Suppressor macrophage (primary cell): ENCODE measurements at places on chromosomes 4 and X.

GRCh38 chr4:82891707-82892466 is 934 bp upstream of the SEC31A start:
- no peak for DNase-seq

- DNase-seq: no peak
Observed at GRCh38 chr4:39023059-39023458, 9.2 kb downstream of the TMEM156 start.

- no peak for DNase-seq
Observed at GRCh38 chrX:102129473-102129872, 4.0 kb downstream of the TCEAL2 start.

GRCh38 chr4:138595171-138595570 is 353.0 kb upstream of the SLC7A11 start:
- no peak for DNase-seq

GRCh38 chrX:50705042-50705441 is 109.0 kb downstream of the SHROOM4 start:
- no peak for DNase-seq

DNA sequence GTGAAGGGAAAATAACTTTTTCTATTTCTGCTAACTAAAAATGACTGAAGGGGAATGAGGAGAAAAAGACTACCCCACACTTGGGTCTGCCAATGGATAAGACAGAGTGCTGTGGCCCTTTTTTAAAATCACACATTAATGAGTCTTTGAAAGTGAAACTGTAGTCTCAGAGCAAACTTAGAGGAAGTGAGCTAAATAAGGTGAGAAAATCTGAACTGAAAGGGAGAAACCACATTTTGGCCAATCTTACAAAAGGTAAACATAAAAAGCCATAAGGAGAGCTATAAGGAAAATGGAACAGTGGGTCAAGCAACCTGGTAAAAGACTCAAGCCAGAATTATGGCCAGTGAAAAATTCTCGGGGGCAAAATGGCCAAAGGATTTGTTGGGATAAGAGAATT is 755.1 kb upstream of the IGFBP7 start:
- no peak for DNase-seq

DNA sequence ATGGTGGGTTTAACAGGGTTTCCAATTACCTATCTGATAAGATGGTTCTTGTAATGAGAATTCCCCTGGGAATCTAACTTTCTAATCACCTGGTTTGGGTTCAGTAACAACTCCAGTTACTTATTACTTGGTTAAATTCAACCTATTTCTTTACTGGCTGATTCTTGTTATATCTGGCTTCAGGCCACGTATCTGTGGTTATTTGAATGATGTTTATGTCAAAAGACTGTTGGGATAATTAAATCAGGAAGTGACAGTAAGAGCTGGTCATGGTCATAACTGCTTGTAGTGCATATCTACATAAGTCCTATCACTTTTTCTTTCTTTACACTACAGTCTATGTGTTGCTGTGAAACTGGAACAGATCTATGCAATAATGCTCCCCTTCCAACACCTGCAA is 108.1 kb downstream of the MID1 start:
- DNase-seq: no peak

GRCh38 chrX:145563159-145563558 is 254.5 kb upstream of the SLITRK2 start:
- no peak for DNase-seq

- DNase-seq: no peak
Observed at GRCh38 chr4:70359115-70359661, 1.4 kb upstream of the SMR3A start.

GRCh38 chr4:112604589-112604988 is 32.1 kb downstream of the ZGRF1 start:
- peak; percentile 56 for DNase-seq

DNA sequence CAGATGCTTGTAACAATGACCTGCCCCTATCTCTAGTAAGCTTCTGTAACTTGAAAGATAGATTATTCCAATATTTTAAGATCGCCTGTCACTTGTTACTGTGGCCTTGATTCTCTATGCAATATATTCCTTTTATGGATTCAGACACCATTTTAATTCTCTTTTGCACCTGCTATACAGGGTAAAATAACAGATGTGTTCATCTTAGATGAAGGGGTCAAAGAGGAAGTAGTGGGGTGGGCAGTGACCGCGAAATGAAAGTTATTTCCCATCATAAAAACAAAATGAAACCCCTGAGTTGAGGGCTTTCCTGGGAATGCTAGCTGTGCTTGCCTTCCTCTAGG is 175.9 kb downstream of the TSPAN5 start:
- no peak for DNase-seq

- peak; percentile 85 for DNase-seq
Observed at GRCh38 chrX:153708415-153708814, 15.8 kb downstream of the BCAP31 start.

DNA sequence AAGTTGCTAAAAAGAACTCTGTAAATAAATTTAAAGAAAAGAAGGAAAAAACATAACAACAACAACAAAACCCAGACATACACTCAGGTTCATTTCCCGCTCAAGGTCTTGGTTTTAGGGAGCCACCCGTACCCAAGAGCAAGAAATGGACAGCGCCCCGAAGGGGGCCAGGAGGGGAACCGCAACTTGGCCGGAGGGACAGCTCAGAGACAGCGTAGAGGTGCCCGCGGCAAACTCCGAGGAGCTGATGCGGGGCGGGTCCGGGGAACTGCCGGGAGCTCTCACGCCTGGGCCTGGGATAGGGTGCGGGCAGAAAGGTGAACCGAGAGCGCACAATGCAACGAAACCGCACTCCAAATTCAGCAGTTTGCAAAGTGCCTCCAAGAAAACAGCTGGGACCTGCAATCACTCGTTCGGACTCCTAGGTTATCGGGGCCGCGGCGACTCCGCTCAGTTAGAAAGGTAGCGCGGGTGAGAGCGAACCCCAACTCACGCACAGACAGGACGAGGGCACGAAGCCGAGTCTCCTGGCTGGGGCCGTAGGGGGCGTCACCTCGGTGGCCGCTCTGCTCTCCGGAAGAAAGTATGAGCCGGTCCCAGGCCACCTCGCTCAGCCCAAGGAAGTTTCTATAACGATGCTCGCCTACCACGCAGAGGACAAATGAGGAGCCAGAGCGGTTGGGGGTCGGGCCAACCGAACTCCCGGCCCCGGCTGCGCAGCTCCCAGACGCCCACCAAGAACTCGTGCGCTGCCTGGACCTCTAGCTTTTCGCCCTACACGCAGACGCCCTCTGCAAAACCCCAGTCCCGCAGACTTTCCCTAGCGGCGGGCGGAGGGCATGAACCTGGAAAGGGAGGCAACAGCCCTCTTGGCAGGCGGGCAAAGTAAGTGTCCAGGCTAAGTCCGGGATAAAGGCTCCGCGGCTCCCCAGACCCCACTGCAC is 1.4 kb downstream of the NDNF start:
- peak; percentile 61 for DNase-seq

DNA sequence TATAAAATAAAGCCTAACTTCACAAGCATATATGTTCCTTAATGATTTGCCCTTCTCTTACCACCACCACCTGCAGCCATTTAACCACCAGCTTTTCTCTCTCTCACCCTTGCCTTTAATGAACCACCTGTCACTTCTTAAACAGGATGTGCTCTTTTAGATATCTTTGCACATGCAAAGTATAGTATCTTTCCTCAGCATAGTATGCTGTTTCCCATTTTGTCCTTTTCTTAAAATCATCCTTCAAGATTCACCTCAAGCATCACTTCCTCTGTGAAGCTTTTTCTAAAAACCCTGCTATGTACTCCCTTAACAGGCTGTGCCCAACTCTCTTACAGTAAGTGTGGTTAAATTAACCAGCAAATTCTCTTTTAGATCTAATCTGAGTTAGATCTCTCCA is 8.2 kb upstream of the CNOT6L start:
- no peak for DNase-seq

DNA sequence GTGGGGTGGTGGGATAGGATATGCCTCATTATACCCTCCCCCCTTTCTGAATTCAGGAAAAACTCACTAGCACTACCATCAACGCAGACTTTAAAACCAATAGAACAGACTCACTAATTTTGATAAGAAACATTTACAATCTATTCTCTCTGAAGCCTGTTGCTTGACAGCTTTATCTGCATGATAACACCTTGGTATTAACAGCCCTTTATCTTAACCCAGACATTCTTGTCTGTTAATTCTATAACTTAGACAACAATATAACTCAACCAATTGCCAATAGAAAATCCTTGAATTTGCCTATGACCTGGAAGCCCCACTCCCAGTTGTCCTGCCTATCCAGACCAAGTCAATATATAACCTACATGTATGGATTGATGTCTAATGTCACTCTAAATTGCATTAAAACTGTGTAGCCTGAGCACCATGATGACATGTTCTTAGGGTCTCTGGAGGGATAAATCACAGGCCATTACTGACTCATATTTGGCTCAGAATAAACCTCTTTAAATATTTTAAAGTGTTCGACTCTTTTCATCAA is 1.5 kb upstream of the UGT2A3 start:
- no peak for DNase-seq

- DNase-seq: no peak
Observed at GRCh38 chr4:182188622-182189021, 54.6 kb upstream of the TENM3 start.

DNA sequence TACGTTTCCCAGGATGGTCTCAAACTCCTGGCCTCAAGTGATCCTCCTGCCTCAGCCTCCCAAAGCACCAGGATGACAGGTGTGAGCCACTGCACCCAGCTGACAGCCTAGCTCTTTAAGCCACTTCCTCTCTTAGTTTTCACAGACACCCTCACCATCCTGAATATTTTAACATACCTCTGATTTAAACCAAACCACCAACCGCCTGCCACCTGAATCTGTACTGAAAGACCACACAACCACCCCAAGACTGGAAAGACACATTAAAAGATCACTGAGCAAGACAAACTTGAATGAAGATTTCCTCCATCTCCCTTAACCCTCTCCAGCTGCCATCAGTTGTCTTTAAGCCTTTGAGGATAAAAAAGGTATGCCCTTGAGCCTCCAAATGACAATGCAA is 110.6 kb downstream of the SH3KBP1 start:
- DNase-seq: no peak

DNA sequence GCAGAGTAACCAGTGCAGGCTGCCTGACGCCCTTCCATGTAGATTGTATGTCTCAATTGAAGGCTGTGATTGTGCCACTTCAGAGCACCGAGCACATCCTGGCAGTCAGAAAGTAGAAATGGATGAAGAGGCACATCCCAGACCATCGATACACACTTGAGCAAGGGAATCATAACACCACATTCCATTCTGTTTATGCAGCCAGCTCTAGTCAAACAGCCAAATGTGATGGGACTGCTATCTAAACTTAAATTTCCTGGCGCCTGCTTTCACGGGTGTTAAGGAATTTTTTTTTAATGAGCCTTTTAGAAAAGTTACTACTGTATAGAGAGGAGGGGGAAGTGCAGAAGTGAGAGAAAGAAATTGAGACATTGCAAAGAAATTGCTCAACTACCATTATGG is 84.4 kb downstream of the PPARGC1A start:
- DNase-seq: no peak

DNA sequence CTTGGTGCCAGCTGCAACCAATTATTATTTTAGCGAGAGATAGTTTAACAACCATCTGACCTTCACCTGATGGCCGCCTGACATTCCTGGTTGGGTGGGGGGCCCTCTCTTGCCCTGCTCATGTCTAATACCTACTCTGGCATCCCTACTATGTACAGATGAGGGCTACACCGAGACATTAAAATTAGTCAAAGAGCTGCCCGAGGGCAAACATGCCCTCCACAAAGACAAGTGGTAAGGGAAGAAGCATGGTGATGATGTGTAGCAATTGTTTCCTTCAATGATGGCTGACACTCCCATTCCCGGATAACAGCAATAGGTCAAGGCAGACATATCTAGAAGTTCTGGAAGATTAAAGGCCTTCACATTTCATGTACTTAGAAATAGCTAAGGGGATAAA is 49.6 kb downstream of the MAP7D3 start:
- no peak for DNase-seq

DNA sequence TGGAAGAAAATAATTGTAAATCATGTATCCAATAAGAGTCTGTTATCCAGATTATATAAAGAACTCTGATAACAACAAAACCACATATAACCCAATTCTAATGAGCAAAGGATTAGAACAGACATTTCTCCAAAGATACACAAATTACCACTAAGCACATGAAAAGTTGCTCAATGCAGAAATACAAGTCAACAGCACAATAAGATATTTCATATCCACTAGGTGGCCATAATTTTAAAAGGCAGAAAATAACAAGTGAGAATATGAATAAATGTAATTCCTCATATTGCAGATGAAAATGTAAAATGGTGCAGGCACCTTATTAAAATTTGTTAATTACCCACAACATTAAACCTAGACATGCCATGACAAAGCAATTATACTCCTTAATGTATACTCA is 73.9 kb upstream of the ZCCHC13 start:
- peak; percentile 23 for DNase-seq

- DNase-seq: peak; percentile 17
Observed at GRCh38 chrX:27555514-27555913, 34.6 kb upstream of the DCAF8L2 start.

DNA sequence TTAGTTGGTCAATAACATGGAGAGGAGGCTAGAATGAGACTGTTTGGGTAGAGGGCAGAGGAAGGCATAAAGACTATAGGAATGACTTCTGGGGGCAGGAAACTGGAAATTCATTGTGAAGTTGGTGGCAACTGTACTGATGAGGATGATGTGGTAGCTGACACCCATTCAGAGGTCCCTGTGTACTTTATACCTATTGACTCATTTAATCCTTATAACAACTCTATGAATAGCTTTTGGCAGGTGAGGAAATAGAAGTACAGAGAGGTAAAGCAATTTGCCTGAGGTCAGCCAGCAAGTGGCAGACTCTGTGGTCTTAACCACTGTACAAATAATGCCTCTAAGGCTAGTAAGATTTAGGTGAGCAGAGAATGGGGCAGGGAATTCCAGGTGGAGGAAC is 100.1 kb downstream of the GATB start:
- no peak for DNase-seq

GRCh38 chr4:54946741-54947140 is 178.7 kb downstream of the KDR start:
- no peak for DNase-seq

DNA sequence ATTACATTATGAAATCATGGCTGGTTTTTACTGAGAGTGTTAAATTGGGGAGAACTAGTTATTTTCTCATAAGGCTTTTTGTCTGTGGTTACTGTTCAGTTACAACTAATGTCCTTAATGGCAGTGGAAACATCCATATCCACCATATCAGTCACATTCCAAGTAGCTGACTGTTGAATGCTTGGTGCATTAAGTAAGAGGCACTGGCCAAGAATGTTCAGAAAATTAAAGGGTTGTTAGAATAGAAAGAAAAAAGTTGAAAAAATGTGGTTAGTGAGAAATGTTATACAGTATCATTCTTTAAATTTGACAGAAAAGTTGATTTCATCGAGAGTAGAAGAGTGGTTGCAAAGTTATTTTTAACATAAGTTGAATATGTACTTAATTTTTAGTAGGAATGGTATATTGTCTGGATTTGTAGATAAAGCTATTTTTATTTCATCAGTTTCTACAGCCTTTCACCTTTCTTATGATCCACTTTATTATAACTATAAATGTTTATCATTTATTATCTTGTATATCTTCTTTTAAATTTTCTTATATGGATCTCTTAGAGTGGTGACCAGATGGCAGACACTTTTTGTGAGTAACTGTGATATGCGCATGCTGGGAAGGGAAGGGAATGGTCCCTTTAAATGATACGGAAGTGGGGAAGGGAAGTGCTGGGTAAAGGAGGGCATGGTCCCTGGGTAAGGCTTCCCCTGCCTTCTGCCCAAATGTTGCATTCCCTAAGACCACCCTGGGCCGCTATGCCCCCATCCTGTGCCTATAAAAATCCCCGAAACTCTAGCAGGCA is 2407.1 kb downstream of the ARAP2 start:
- no peak for DNase-seq
